Fibroblast of lung (primary cell): ENCODE measurements at places on chromosomes 6 and 20. TPM values are rescaled to one million over a fixed set of nuclear protein-coding genes. Genes with fewer than 3 reads are reported as not detected.

The C6orf58 gene
- total RNA-seq, result not detected in 2 replicates

The SLC17A9 gene
- 3.3 and 6.4 TPM in 2 replicates for total RNA-seq

The LIN28B gene
- not detected in 2 replicates for total RNA-seq

The TRIM15 gene
- not detected in 2 replicates for total RNA-seq

The MOG gene
- total RNA-seq, result not detected in 2 replicates

The SLC35F1 gene
- total RNA-seq, result under 0.01 and 0.17 TPM in 2 replicates

The LTV1 gene
- total RNA-seq, result 17.5 and 18.2 TPM in 2 replicates

The SAMD5 gene
- 3.1 and 4.0 TPM in 2 replicates for total RNA-seq

The SEMG1 gene
- total RNA-seq, result not detected in 2 replicates

The PGBD1 gene
- 5.6 and 5.8 TPM in 2 replicates for total RNA-seq

The HLA-DQB2 gene
- total RNA-seq, result not detected in 2 replicates

The PRDM1 gene
- 2.3 and 5.4 TPM in 2 replicates for total RNA-seq

The OPRL1 gene
- 2.6 and 4.1 TPM in 2 replicates for total RNA-seq

The RAET1L gene
- total RNA-seq, result not detected in 2 replicates

The WFDC12 gene
- total RNA-seq, result not detected in 2 replicates
